A549 treated with Hydrocortisone at 1 μM for 4 hours (cell line): ENCODE measurements at places on chromosomes 12 and 14. TPM values are rescaled to one million over a fixed set of nuclear protein-coding genes. Genes with fewer than 3 reads are reported as not detected.

Gene DCN
- 0.22 to 0.35 TPM in 2 of 5 replicates, not detected in the others for total RNA-seq

Gene CD163L1
- 0.13 to 0.70 TPM (median 0.32 TPM) in 5 replicates for total RNA-seq

Gene CCDC184
- 2.5 to 3.5 TPM (median 2.8 TPM) in 5 replicates for total RNA-seq

Gene FAM181A
- not detected in 5 replicates for total RNA-seq

Gene LBHD2
- 0.16 to 0.24 TPM in 2 of 5 replicates, not detected in the others for total RNA-seq

Gene PPP1R1A
- 0.07 to 0.33 TPM (median 0.13 TPM) in 5 replicates for total RNA-seq

Gene KLRC3
- 0.16 to 0.24 TPM (median 0.17 TPM) in 3 of 5 replicates, not detected in the others for total RNA-seq

Gene AHSA1
- total RNA-seq = 220 to 282 TPM (median 240 TPM) in 5 replicates

Gene CLMN
- total RNA-seq = 5.0 to 7.4 TPM (median 6.0 TPM) in 5 replicates

Gene PGF
- 3.9 to 5.7 TPM (median 4.5 TPM) in 5 replicates for total RNA-seq

Gene HCAR3
- 0.11 TPM in 1 of 5 replicates, not detected in the others for total RNA-seq

Gene LRRC9
- not detected in 5 replicates for total RNA-seq

Gene VSIG10
- 14.4 to 19.2 TPM (median 17.4 TPM) in 5 replicates for total RNA-seq

Gene KLRC1
- not detected in 5 replicates for total RNA-seq

Gene CEBPE
- total RNA-seq = 0.07 to 0.08 TPM in 2 of 5 replicates, not detected in the others

Gene RNFT2
- 1.9 to 3.5 TPM (median 2.5 TPM) in 5 replicates for total RNA-seq

Gene KRT72
- 0.07 TPM in 1 of 5 replicates, not detected in the others for total RNA-seq

Gene ALG10
- total RNA-seq = 3.7 to 7.4 TPM (median 5.1 TPM) in 5 replicates

Gene KRT8
- 4,606 to 5,335 TPM (median 5,083 TPM) in 5 replicates for total RNA-seq

Gene KRT78
- 0.07 to 0.45 TPM (median 0.25 TPM) in 4 of 5 replicates, not detected in the other for total RNA-seq

Gene PPFIA2
- total RNA-seq = not detected in 5 replicates

Gene NFATC4
- total RNA-seq = 0.10 to 0.31 TPM (median 0.15 TPM) in 4 of 5 replicates, not detected in the other

Gene HOXC12
- total RNA-seq = 0.02 to 0.05 TPM in 2 of 5 replicates, not detected in the others

Gene MRPL51
- 256 to 331 TPM (median 322 TPM) in 5 replicates for total RNA-seq

Gene MYBPC1
- total RNA-seq = not detected in 5 replicates

Gene TCL1B
- not detected in 5 replicates for total RNA-seq

Gene GALNT9
- total RNA-seq = 3.3 to 6.5 TPM (median 4.1 TPM) in 5 replicates

Gene ACOT6
- not detected in 5 replicates for total RNA-seq

Gene LHX5
- 0.02 TPM in 1 of 5 replicates, not detected in the others for total RNA-seq

Gene SMOC1
- 15.9 to 22.4 TPM (median 17.8 TPM) in 5 replicates for total RNA-seq

Gene TMEM179
- total RNA-seq = 0.10 to 0.43 TPM (median 0.35 TPM) in 5 replicates

Gene WSCD2
- total RNA-seq = not detected in 5 replicates

Gene PMEL
- 0.47 to 1.4 TPM (median 1.0 TPM) in 5 replicates for total RNA-seq
